ENCODE measurements at places on chromosomes 16 and 17.

- no peak for DNase-seq
These were observed 135.5 kb upstream of the CRHR1 start for GRCh38 chr17:45648642-45649041.

DNA sequence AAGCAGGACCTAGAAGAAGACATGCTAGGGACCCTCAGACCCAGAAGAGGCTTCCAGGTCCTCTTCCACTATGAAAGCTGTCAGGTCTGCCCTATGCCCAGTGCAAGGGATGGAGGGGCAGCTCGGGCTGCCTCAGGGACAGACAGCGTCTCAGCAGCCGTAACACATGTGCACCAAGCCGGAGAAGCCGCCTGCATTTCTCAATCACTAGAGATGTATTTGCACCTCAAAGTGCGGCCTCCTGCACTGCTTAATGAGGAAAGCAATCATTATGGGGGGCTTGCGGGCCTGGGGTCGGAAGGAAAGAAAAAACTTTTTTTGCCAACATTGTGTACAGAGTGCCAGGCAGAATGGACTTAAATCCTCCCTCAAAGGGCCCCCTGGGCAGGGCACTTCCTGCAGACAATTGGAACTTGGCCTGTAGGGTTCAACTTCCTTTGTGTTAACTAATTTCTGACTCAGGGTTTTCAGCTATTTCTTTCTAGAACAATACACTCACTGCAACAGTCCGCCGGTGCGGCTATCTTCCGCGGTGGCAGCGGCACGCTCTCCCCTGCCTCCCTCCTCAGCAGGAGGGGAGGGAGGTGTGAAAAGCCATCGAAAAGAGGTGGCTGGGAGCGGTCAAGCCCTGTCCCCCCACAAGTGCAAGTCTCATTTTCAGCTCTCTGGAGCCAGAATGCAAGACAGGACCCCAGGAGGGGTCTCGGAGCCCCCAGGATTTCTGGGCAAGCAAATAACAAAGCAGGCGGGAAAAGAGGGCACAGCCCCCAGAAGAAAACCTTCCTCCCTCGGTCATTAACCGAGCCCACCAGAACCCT lies 101.2 kb downstream of the ZNF423 start:
- no peak for DNase-seq

DNA sequence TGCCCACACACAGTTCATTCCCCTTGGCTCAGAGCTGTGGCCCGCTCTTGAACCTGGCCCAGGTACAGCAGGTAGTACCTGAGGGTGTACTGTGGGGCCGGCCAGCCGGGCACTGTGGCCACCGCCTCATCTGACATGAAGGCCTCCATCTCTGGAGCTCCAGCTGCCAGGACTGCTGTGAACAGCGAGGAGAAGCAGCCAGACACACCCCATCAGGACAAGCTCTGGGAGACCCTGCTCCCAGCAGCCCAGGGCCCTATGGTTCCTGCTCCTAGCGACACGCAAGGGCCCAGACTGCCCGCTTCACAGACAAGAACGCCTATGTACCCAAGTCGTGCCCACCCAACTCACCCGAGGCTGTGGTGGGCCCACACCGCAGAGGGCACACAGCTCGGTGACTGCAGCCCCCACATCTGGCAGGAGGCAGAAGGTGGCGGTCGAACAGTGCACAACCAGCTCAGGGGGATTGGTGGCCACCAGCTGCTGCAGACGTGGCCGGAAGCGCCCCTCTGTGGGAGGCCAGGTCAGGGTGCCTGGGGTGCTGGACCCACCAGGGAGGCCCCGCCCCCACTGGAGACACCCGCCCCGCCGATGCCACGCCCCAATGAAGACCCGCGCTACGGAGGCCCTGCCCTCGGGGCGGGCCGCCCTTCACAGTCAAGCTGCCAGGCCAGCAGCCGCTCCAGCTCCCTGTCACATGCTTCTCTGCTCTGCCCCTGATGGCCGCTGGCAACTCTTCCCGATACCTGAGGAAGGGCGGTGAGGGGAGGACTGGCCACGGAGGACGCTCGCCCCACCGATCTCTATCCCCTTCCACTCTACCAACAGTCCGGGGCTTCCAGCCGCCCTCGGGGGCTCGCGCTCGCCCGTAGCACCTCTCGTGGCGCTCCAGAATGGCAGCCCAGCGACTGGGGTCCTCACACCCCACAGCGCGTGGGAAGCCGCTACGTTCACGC lies 1.1 kb upstream of the STUB1 start:
- no peak for DNase-seq

GRCh38 chr16:52906281-52906680 lies 146.4 kb downstream of the CHD9NB start:
- no peak for DNase-seq

DNA sequence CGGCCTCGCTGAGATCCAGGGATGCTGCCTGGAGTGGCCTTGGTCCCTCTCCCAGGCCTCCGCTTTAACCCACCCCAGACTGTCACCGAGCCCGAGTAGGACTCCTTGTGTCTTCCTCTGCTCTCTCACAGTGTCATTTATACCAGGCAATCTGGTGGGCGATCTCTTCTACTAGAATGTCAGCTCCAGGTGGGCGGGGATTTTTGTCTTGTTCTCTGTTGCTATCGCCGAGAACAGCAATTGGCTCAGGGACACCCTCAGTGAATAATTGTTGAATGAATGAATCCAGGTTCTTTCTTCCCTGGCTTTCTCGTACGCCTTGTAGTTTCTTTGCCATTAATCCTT lies 591 bp downstream of the DHX38 start:
- peak; percentile 13 for DNase-seq

DNA sequence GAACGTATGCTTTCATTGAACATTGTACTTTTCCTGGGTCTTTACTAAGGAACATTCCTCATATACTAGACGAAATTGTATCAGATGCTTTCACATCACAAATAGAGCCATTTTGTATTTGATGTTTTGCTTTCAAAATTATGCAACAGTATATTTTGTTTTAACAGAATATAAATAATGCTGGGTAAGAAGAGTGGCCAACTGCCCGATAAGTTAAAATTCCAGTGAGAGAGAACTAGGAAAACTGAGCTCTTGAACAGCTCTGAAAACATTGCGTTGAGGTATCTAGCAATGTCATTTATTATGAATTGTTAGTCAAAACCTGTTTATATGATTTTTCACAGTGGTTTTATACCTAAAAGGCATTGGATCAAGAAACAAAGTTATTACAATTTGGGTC lies 50.8 kb downstream of the USP10 start:
- no peak for DNase-seq

DNA sequence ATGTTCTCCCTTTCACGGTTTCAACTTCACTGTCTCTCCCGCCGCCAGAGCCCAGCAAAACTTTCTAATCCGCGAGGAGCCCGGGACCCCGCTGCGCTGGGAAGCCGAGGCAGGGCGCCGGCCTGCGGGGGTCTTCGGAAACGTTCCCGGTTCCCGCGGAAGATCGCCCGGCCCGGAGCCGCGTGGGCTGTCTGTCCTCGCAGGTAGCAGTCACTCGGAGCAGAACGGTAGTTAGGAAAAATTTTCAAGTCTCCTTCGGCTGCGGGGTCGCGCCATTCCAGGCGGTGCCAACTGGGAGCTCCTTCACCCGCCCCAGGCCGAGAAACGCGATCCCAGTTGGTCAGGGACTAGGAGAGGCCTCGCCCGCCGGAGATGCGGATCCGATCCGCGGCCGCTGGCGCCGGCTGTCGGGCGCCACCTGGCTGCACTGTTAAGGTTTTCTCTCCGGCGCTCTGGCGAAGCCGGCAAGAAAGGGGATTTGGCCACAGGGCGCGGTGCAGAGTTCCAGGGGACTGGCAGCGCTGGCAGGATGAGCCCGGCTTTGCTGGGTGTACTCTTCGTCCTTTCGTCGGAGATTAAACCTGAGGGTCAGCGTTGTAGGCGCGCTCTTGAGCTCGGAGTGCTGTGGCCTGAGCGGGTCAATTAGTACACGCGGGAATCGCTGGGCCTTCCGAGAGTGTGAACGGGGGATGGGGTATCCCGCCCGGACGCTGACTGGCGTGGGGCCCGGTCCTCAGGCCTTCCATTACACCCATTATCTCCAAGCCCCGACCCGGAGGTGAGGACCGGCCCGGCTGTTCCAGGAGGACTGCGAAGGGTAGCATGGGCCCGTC lies 135.4 kb downstream of the KCNJ12 start:
- DNase-seq: peak; percentile 28

Data from activated T-helper 1 cell treated with anti-CD3 and anti-CD28 coated beads, Interleukin-2, amount 50 U/mL, for 16 hours (primary cell).